ENCODE measurements at places on chromosomes 4 and X. TPM values are rescaled to one million over a fixed set of nuclear protein-coding genes. Genes with fewer than 3 reads are reported as not detected.

Gene XAGE5
- not detected for total RNA-seq

Gene ETDA
- not detected for total RNA-seq

Gene HTRA3
- 13.8 TPM for total RNA-seq

Gene COL25A1
- total RNA-seq = not detected

Gene IL3RA
- total RNA-seq = 0.16 TPM

Gene MUC7
- not detected for total RNA-seq

Gene DMRTC1B
- not detected for total RNA-seq

Gene UGT2B11
- 0.12 TPM for total RNA-seq

Gene INTU
- total RNA-seq = 0.98 TPM

Gene ATP1B4
- not detected for total RNA-seq

Gene SLC34A2
- not detected for total RNA-seq

Gene AFM
- total RNA-seq = not detected

Gene KDR
- 0.03 TPM for total RNA-seq

Gene NLGN3
- 1.2 TPM for total RNA-seq

Gene PLAC8
- 0.90 TPM for total RNA-seq

Gene CWH43
- not detected for total RNA-seq

Gene ATRX
- 15.1 TPM for total RNA-seq

Gene DCAF8L1
- not detected for total RNA-seq

Gene ARHGAP10
- total RNA-seq = 14.5 TPM

Gene CFAP47
- not detected for total RNA-seq

Gene SLC4A4
- total RNA-seq = 2.4 TPM

Gene CSAG2
- not detected for total RNA-seq

Gene IL1RAPL2
- total RNA-seq = not detected

Gene NDP
- not detected for total RNA-seq

Gene TLR10
- 0.03 TPM for total RNA-seq

Gene TMPRSS11B
- total RNA-seq = not detected

Gene PARM1
- 0.72 TPM for total RNA-seq

Gene MAGEE2
- total RNA-seq = not detected

Gene CLTRN
- 1.2 TPM for total RNA-seq

Gene BEX3
- total RNA-seq = 246 TPM

Gene DGAT2L6
- total RNA-seq = not detected
